Erythroblast (primary cell): ENCODE measurements at places on chromosomes 3 and 15.

GRCh38 chr3:141812084-141812483 lies 48.9 kb downstream of the GRK7 start:
- DNase-seq: no peak

DNA sequence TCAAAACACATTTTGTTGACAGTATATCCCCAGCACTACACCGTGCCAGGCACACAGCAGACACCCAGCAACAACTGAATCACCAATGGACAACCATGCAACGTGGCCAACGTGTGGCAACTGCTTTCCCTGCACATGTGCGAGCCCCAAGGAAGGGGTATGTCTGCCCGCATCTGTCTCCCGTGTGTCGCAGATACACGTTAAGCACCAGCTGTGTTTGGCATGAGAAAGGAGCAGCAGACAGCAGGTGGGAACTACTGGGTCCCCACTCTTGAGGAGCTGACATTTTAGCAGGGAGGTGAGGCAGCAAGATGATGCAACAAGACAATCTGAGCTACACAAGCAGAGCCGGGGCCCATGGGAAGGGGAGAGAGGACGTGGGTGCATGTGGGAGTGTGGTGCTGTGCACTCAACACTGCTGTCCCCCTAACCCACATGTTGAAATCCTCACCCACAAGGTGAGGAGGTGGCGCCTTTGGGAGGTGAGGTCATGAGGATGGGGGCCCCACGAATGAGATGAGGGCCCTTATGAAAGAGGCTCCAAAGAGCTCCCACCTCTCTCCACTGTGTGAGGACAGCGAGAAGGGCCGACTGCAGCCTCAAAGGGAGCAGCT lies 56.2 kb downstream of the ROPN1B start:
- no peak for DNase-seq

DNA sequence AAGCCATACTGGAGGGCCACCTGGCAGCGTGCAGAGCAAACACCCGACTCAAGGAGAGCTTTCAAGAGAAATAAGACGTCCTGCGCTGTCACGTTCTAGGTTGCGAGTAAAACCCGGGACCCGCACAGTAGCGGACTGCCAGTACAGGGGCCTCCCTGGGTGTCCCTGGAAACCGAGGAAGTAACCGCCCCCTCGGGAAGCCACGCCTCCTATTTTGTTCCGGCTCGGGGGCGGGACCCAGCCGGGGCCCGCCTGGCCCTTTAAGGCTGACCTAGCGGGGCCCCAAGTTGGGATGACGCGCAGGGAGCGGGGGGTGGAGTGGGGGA lies 218 bp upstream of the MAPKAPK3 start:
- DNase-seq: peak; percentile 94

DNA sequence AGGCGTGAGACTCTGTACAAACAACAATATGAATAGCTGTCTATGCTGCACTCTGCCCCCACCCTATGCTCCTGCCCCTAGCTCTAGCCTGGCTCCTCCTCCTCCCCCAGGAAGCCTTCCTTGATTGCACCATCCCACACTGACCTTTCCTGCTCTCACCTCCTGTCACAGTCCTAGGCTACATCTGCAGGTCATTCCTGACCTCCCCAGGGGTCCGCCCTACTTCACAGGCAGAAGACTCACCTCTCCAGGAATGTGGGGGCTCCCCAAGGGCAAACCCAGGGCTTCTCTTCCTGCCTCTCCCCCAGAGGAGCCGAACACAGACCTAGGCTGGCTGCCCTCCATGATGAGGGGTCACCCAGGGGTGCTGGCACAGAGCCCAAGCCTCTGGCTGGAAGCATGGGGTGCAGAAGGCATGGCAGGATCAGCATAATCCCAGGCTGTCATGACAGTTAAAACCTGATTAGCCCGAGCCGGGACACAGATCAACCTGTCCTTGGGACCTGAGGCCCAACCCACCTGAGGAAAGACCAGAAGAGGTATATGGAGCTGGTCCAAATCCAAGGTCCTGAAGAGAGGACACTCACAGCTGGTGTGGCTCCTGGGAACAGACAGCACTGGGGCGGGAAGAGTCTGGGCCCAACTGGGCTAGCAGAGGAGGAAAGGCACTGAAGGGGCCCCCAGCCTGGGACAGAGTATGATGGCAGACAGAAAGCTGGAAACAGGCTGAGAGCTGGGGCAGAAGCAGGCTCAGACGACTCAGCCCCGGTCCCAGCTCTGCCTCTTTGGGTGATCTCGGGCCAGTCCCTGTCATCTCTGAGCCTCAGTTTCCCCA lies 5.9 kb downstream of the SEMA7A start:
- no peak for DNase-seq

DNA sequence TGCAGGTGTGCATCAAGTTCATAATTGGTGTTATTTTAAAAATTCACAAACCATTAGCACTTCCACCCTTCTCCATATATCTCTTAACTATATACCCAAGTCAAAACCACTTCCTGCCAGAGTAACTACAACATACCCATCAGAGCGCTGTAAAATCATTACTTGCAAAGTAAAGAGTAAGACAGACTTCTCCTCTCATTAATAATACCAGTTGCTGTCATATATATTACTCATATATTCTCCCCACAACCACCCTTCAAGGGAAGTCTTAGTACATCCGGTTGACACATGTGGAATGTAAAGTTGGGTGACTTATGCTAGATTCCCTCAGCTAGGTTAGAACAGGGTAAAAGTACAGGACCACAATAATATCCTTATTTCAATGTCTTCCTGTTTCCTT lies 5.6 kb downstream of the TERC start:
- no peak for DNase-seq

DNA sequence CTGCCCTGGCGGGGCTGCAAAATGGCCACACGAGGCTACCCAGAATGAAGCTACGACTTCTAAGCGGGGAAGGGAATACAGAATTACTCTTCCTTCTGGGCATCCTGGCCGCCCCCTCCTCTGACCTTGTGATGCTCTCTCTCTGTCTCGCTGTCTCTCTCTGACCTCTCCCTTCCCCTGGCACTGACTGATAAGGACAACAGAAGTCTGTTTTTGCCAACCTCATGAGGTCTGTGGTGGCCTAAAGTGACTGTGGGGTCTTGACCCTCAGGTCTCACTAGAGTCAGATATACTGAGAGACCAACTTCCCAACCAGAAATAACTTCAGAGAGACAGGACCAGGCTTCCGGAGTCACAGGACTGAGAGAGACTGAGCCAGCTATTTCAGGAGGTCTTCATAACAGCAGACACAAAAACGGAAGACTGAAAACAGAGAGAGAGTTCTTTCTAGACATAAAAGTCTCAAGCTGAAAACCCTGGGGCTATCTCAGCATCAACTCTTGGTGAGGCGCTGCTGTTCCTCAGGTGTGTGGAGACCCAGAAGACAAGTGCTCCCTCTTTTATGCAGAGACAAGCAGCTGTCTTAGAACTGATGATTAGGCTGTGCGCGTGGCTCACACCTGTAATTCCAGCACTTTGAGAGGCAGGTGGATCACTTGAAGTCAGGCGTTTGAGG lies 38.2 kb upstream of the CFAP161 start:
- peak; percentile 19 for DNase-seq

GRCh38 chr15:53031469-53031868 lies 241.3 kb upstream of the ONECUT1 start:
- no peak for DNase-seq

GRCh38 chr15:99473981-99474906 lies 91.5 kb upstream of the MEF2A start:
- DNase-seq: no peak

- DNase-seq: peak; percentile 82
Observed at GRCh38 chr15:68795298-68795848, 25.3 kb downstream of the ANP32A start.

DNA sequence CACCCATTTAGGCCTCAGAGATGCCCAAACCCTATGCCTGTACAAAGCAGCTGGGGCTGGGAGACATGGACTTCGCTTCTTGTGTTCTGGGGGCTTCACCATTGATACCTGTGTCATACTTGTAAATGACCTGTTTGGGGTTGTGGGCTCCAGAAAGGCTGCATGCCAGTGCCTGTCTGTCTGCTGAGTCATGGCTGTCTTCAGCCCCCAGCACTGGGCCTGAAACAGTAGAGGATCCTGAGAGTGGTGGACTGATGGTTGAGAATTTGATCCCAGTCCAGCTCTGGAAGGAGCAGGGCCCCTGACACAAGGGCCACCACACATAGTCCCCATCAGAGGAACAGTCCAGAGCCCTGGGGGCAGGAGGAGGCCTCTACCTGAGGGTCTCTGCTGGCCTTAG lies 24.6 kb upstream of the APEH start:
- DNase-seq: no peak

DNA sequence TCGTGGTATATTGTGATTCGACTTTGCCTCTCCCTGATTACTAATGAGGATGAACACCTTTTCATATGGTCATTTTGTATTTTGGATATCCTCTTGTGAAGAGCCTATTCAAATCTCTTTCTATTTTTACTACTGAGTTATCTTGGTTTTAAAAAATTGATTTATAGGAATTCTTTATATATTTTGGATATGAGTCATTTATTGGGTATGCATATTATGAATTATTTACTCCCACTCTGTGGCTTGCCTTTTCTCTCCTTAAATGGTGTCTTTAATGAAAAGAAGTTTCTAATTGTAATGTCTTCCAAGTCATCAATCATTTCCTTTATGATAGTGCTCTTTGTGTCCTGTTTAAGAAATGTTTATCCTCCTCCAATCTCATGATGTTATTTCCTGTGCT lies 191.5 kb upstream of the DPH6 start:
- no peak for DNase-seq

- DNase-seq: no peak
Observed at GRCh38 chr3:66432767-66433521, 67.9 kb downstream of the LRIG1 start.

DNA sequence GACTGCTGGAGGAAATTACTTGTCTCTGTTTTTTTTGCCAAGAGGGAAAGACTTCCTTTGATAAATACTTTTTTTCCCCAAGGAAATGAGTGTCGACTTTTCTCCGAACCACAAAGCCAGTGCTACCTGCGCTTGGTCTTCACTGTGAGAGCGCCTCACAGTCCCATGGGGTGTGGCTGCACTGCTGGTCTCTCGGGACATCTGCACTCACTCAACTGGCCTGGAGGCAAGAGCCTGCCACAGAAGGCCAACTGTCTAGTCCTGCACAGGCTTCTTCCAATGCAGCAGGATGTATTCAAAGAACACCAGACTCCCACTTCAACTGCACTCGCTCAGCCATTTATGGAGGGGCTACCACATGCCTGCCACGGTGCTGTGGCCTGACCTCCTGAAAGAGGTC lies 40.6 kb upstream of the CGNL1 start:
- no peak for DNase-seq

GRCh38 chr3:194019398-194020165 lies 116.4 kb upstream of the HES1 start:
- no peak for DNase-seq

DNA sequence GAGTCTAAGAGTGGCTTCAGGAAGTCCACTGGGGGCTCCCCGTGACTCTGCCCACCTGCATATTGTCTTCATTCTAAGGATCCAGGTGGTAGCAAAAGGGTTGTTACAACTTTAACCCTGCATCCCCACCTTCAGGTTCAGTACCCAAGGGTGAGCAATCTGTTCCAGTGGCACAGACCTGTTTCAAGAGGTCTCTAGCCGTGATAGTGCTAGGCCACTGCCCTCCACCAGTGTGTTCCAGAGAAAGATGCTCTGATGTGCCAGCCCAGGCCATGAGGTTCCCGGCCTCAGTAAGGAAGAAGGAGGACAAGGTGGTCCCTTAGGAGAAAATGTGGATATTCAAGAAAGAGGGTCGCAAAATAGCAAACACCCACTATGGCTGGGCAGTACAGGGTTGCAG lies 87.0 kb downstream of the IGF1R start:
- no peak for DNase-seq

GRCh38 chr15:31458596-31459399 lies 132.2 kb downstream of the KLF13 start:
- DNase-seq: no peak

DNA sequence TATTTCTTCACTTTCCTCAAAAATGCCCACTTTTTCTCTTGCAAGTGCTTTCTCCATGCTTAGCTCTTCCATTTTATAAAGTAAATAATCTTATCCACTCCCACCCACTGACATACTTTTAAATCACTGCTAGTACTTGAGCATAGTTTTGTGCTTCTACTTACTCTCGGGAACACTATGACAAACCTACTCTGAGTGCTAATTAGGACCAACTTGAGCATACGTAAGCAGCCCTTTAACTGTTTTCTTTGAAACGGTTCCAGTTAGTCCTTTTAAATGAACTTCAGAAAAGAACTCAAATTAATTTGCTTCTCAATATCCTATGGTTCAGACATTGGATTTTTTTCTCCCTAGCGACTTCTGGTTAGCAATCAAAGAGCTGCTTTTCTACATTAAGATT lies 280.0 kb upstream of the SOX2 start:
- no peak for DNase-seq

- no peak for DNase-seq
Observed at GRCh38 chr3:148381051-148381450, 316.7 kb upstream of the AGTR1 start.

GRCh38 chr3:23667536-23668429 lies 138.0 kb upstream of the UBE2E1 start:
- DNase-seq: no peak

- DNase-seq: no peak
Observed at GRCh38 chr15:67296684-67297083, 42.1 kb downstream of the IQCH start.

DNA sequence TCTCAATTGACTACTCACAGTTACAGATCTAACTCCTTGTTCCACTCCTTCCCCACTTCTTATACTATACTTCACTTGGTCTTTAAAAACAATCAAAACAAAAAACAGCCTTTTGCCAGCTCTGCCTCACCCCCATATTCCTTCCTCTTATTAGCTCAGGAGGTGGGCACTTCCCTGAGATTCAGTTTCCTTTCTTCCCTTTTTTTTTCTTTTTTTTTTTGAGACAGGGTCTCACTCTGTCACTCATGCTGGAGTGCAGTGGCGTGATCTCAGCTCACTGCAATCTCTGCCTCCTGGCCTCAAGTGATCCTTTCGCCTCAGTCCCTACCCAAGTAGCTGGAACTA lies 6.9 kb downstream of the C3orf62 start:
- DNase-seq: no peak

GRCh38 chr3:56923526-56924224 lies 121.9 kb upstream of the ARHGEF3 start:
- DNase-seq: no peak

DNA sequence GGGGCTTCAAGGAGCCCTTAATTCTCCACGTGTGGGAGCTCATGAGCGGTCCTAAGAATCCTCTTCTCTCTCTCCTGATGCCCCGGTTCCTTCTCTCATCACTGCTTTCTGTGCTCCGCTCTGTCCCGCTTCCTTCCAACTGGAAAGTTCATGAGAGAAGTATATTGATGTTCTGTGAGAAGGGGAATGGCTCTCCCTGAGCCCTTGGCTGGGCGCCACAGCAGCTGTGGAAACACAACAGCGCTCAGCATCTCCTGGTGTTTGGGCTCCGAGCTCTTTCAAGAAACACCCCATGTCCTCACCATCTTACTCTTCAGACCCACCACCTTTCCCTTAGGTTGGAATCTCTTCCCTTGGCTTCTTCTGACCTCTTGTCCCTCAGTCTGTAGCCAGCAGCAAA lies 161.7 kb downstream of the VGLL4 start:
- DNase-seq: no peak

- no peak for DNase-seq
Observed at GRCh38 chr3:45565342-45565741, 29.2 kb upstream of the LIMD1 start.
